ENCODE measurements at places on chromosomes 5 and 9. TPM values are rescaled to one million over a fixed set of nuclear protein-coding genes. Genes with fewer than 3 reads are reported as not detected.

The ADAMTS12 gene
- 0.18 TPM for total RNA-seq

The NDFIP1 gene
- 38.2 TPM for total RNA-seq

The SYK gene
- 14.6 TPM for total RNA-seq

The SEMA5A gene
- 4.4 TPM for total RNA-seq

The CSF1R gene
- total RNA-seq, result not detected

The TRIM36 gene
- total RNA-seq, result 0.15 TPM

The DRD1 gene
- not detected for total RNA-seq

The ANP32B gene
- 14.8 TPM for total RNA-seq

The ALDH1B1 gene
- total RNA-seq, result 28.6 TPM

The ECSCR gene
- 0.36 TPM for total RNA-seq

The FBP1 gene
- 40.4 TPM for total RNA-seq

Measured in PC-3 (cell line).